Globus pallidus (tissue), 1 donor: ENCODE measurements at places on chromosomes 11 and 22.

DNA sequence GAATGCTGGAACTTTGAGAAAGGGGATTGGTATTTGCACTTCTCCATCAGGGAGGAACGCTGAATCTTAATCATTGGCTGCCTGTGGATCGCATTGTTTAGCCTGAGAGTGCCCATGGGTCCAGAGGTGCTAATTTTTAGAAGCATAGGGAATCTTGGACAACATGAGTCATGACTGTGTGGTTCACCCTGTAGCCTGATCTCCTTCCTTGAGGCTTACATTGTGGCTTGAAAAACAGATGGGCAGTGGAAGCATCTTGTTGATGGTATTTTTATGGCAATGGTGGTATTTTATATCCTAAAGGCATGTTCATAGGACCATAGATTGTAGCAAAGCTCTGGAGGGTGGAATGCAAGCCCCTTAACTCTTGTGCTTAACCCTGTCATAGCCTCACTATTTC, 99.2 kb upstream of the DBX1 start:
- DNase-seq = no peak

DNA sequence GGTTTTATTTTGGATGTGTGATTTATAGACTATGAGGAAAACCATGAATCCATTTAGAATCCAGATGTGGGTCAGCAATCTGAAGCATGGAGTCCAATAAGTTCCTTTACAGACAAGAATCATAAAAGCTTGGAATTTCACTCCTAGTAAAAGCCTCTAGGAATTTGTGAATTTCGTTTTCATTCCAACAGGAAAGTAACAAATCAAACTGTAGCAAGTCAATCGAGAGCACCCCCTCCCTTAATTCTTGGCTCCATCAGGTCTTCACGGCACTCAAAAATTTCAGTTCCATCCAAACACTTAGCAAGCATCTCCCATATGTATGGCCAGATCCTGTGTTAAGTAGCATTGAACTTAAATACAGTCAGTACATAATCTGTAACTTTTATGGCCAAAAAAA, 143.6 kb upstream of the POU2AF2 start:
- DNase-seq = no peak

- no peak for DNase-seq
Measured at GRCh38 chr11:28842716-28843115, 734.5 kb downstream of the METTL15 start.

GRCh38 chr11:87555101-87555500, 517.4 kb downstream of the TMEM135 start:
- no peak for DNase-seq

DNA sequence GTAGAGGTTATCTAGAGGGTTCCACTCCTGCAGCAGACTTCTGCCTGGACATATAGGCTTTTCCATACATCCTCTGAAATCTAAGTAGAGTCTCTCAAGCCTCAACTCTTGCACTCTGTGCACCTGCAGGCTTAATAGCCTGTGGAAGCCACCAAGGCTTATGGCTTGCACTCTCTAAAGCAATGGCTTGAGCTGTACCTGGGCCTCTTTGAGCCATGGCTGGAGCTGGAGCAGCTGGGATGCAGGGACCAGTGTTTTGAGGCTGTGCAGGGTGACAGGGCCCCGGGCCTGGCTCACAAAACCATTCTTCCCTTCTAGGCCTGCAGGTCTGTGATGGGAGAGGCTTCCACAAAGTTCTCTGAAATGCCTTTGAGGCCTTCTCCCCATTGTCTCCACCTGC, 2.9 kb upstream of the NXPE4 start:
- DNase-seq = no peak

- DNase-seq = no peak
Measured at GRCh38 chr11:19811380-19811779, 98.7 kb downstream of the NAV2 start.

- DNase-seq = no peak
Measured at GRCh38 chr22:37275622-37276021, 6.7 kb upstream of the CYTH4 start.

GRCh38 chr11:114060392-114061047, 1.0 kb downstream of the ZBTB16 start:
- DNase-seq = peak; percentile 43

DNA sequence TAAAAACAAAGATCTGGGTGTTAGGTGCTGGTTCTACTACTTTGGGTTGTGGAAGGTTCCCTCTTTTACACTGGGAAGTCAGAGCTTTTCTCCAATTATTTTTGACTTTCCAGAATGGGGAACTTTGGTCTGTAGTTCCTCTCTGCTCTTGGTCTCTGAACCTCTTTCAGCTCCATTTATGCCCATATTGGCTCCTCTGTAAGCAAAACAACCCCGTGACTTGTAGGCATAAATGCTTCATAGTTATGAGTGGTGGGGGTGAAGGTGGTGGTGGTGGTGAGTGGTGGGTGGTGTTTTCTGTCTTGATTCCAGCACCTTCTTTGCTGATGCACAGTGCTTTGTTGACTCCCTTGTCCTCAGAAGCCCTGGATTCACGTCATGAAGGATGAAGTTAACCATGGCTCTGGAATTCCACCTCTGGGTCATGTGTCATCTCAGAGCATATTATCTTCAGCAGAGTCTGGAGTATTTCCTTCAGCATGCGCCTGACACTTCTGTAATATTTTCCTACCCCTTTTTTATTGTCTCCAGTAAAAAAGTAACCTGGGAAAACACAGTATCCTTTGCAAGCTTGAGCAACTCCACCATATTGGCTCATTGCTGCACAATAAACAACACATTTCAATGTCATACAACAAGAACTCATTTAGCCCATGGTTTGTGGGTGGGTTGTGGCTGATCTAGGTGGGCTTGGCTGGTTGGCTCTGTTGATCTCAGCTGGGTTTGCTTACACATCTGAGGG, 24.1 kb upstream of the GRK3 start:
- DNase-seq = no peak

- no peak for DNase-seq
Measured at GRCh38 chr22:27494785-27495184, 306.8 kb downstream of the MN1 start.

- no peak for DNase-seq
Measured at GRCh38 chr11:68889948-68890446, 13.6 kb downstream of the MRPL21 start.

DNA sequence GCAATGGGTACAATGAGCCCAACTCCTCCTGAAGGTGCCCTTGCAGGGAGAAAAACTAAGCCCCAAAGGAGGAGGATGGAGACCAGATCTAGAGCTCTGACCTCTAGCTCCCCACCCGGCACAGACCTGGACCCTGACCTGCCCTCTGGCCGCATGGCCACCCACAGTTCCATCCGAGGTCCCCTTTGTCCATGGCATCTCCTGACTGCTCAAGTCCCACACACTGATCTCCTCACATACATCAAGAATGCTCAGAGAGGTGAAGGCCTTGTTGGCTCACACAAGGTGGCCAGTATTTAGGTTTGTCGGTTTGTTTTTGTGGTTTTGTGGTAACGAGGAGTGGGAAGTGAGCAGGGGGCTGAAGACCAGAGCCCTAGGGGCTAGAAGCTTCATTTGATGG, 423.5 kb upstream of the B3GAT1 start:
- no peak for DNase-seq

- no peak for DNase-seq
Measured at GRCh38 chr22:45775062-45775461, 103.4 kb downstream of the ATXN10 start.

- no peak for DNase-seq
Measured at GRCh38 chr11:117579161-117579560, 217.9 kb downstream of the DSCAML1 start.

DNA sequence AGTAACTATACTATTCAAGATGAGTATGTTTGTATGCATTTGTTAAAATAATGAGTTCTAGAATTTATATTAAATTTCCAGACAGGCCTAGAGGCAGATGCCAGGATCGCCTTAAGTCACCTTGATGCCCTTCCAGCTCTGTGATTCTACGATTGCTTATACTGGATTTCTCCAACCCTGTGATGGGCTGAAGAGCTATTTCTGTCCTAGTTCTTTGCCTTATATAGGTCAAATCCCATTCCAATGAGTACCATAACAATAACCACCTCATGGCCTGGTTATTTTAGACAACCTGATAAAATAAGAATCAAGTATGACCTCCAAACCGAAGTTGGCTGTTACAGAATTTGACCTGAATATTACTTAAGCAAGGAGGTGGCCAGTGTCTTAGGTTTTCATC, 79.8 kb upstream of the BLID start:
- DNase-seq = no peak

DNA sequence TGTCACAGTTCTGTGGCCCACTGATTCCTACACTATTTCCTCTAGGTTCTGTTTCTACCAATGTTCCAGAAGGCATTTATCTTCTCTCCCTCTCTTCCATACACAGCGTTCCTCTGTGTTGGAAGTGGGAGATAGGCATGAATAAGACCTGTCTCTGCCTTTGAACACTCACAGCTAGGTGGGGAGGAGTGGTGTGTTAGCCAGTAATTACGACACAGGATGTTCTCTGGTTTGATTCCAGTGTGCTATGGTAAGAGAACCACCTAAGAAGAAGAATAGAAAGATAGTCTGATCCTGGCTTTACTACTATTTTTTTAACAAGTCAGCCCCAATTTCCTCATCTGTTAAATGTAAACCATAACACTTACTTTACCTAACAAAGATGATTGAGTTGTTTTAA, 200.2 kb upstream of the MTMR2 start:
- no peak for DNase-seq

DNA sequence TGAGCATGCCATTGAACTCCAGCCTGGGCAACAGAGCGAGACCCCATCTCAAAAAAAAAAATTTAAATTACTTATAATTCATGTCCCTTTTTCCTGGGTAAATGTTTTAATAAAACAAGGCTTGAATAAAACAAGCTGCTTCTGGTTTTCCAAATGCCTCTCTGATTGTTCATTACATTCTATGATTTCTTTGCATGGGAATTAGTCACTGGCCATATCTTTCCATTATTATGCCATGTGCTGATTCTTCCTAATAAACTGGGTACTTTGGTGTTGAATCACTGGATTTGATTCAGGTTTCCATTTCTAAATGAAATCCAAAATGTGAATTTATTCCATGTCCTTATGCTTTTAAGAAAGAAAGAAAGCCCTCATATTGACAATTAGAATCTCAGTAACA, 42.6 kb downstream of the ZNF215 start:
- no peak for DNase-seq

- no peak for DNase-seq
Measured at GRCh38 chr22:37218771-37219411, 6.6 kb upstream of the SSTR3 start.

GRCh38 chr11:7694235-7694634, 12.0 kb downstream of the OVCH2 start:
- DNase-seq = no peak

DNA sequence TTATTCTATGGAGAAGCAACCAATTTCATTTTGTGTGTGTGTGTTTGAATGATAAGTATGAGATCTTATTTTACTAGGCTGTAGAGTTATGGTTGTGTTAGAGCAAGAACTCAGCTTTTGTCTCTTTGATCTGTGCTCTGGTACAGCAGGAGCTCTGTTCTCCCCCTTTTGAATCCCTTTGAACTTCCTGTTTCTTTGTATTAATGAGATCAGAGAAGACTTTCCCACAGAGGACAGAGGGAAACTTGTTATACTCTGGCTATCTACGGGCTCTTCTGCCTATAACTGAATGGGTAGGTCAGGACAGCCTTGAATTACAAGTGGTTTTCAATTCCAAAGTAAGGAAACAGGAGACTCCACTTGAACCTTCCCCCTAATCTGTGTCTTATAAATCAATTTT, 1015.0 kb upstream of the RAG2 start:
- DNase-seq = no peak

- DNase-seq = no peak
Measured at GRCh38 chr11:88411265-88411664, 73.7 kb upstream of the CTSC start.

DNA sequence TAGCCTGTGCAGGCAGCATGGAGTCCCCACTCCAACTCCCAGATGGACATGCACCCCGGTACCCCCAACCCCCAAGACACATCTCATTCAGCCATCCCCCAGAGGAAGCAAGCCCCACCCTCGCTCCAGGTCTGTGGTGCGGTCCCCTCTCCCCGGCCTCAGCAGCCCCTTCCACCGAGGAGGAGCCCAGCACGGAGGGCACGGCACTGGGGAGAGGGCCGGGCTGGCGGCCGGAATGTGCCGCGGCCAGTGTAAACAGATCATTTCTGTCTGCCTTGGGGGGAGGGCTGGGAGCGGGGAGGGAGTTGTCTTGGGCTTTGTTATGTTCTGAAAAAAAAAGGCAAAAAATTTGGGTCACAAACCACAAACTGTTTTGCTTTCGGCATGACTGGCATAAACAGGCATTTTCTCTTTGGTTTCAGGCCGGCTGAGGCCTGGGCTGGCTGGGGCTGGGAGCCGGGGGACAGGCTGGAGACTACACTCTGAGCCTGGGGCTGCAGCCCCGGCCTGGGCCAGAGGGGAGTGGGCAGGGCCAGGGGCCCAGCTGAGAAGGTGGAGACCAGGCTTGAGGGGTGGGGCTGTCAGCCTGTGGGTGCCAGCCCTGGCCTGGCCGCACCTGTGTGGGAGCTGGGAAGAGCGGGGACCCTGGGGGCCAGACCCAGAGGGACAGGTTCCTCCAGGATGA, 16.8 kb downstream of the IGF2 start:
- no peak for DNase-seq

DNA sequence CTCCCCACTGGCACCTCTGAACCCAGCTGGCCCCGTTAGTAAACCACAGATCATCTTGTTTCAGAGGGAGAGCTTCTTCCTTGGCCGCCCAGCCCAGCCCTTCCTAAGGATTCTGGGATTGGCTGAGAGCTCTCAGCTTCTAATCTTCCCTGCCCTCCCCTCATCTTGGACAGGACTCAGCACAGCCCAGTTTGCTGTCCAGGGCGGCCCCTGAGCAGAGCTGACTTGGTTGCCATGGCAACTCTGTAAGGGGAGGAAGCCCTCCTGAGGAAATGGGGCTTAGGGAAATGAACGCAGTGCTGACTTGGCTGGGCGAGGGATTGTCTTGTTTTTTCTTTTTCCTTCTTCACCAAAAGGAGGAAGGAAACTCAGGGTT, 4.6 kb downstream of the APOL4 start:
- DNase-seq = peak; percentile 38

DNA sequence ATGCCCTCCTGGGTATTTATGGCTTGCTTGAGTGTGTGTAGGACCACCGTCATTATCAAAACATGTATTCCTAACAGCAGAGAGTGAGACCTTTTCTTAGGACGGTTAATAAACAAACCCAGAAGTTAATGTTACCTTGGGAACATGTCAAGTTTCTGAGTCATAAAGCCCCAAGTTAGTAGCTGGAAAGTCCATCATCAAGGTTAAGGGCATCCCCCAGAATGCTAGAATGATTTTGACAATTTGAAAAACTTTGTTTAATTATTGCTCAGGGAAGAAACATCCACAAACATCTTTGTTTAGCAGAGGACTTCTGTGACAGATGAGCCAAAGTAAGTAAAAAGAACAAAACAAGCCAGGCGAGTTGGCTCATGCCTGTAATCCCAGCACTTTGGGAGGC, 20.0 kb downstream of the CAVIN3 start:
- DNase-seq = no peak

DNA sequence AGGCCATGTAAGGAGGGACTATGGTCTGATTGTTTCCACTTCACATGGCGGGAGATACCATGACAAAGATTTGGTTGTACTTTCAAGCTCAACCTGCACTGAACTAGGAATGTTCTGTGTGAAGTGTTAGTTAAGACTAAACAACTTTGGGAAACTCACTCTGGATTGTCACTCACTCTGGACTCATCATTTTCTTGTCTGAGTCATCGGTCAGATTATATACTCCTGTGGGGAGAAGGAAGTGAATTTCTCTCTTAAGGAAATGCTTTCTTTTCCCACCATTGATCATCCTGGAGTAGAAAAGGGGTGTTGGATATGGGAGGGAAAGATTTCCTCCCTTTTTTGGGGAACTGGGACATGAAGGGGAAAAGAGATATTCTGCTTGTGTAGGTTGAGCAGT, 26.9 kb upstream of the CAT start:
- no peak for DNase-seq

GRCh38 chr11:102932678-102933077, 22.9 kb downstream of the MMP13 start:
- DNase-seq = no peak
